ENCODE measurements at places on chromosomes 16 and 17. TPM values are rescaled to one million over a fixed set of nuclear protein-coding genes. Genes with fewer than 3 reads are reported as not detected.
A peak's percentile ranks its signal among the peaks of the same experiment; 100 is the strongest.

- no peak for ATAC-seq
Measured at GRCh38 chr16:47715442-47716083, 254.4 kb downstream of the PHKB start.

GRCh38 chr16:75038036-75038858, 39.4 kb downstream of the ZNRF1 start:
- peak; percentile 82 for ATAC-seq

- ATAC-seq: peak; percentile 52
Measured at GRCh38 chr16:1428511-1428910, 2.4 kb upstream of the PERCC1 start.

CAPNS2 gene
- not detected for total RNA-seq

KRT33A gene
- not detected for total RNA-seq

DNA sequence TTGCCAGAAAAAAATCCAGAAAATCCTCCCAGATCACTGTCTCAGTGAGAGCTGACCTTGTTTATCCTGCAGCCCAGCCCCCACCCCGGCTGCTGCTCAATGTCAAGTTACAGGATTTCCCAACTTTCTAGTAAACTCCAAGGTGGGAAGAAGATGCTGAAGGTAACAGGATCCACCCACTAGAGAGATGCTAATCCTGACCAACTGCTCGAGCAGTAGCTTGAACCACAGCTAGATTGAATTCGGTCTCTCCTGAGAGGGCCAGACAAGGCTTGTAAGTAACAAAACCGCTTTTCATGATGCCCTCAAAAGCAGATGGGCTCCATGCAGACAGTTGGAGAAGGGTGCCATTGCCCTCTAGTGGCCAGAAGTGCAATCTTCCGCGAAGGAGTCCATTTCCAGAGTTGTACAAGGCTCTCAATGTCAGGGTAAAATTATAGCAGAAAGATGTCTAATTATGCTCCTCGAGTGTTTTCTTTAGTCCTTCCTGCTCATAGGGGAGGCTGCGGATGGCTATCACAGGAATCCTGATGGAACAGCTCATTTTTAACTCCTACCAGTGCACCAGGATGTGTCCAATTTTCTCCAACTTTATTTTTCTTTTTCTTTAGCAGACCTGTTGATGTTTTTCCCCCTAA, 3.9 kb downstream of the CDH11 start:
- ATAC-seq: no peak

DNA sequence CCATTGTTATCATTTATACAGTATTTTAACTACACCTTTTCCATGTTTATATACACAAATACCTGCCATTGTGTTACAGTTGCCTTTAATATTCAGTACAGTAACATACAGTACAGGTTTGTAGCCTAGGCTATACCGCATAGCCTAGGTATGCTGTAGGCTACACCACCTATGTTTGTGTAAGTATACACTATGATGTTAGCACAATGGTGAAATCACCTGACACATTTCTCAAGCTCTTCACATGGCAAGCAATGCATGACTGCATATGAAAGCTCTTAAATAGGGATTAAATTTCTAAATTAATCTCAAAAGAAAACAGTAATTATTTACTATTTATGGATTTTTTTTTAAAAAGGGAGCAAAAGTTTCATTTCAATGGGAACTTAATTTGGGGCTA, 12.0 kb downstream of the LRRC37B start:
- ATAC-seq: no peak

- ATAC-seq: no peak
Measured at GRCh38 chr17:59154292-59154720, 680 bp downstream of the SKA2 start.

MYL11 gene
- total RNA-seq: 1.6 TPM

ATP6V0D1 gene
- 20.6 TPM for total RNA-seq

GRCh38 chr17:59558953-59559352, 6.5 kb upstream of the DHX40 start:
- no peak for ATAC-seq

PRR15L gene
- total RNA-seq: not detected

DNA sequence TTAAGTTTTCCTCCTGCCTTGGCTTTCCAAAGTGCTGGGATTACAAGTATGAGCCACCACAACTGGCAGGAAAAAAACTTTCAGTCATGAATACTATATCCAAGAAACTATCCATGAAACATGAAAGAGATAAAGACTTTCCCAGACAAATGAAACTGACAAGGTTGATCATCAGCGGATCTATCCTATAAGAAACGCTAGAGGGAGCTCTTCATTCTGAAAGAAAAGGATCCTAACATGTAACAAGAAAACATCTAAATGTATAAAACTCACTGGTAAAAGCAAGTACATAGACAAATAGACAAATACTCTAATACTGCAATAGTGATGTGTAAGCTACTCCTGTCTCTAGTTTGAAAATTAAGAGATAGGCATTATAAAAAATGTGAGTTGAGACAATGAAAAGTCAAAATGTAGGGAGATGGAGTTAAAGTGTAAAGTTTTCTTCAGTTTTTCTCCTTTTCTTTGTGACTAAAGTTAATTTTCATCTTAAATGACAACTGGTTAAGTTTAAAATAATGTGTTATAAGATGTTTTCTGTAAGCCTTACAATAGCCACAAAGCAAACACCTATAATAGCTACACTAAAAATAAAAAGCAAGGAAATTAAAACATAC, 79.6 kb upstream of the TEKT1 start:
- ATAC-seq: no peak

DPEP2 gene
- total RNA-seq: 7.3 TPM

DNA sequence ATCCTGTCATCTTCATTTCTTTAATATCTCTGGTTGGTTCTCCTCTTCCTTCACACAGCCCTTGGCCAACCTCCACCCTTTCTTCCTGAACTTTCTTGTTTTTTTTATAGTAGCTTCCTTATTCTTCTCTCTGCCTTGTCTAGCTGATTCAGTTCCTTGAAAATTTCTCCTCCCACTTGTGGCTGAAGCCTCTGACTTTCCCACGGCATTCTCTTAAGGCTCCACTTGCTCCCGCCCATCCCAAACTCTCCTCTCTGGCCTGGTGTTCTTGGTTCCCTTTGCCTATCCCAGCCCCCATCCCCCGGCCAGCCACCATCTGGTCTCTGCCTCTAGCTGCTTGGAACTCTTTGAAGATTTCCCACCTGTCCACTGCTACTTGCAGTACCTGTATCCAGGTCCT, 29.1 kb downstream of the NLRP1 start:
- no peak for ATAC-seq

ST6GALNAC1 gene
- 2.5 TPM for total RNA-seq

DNA sequence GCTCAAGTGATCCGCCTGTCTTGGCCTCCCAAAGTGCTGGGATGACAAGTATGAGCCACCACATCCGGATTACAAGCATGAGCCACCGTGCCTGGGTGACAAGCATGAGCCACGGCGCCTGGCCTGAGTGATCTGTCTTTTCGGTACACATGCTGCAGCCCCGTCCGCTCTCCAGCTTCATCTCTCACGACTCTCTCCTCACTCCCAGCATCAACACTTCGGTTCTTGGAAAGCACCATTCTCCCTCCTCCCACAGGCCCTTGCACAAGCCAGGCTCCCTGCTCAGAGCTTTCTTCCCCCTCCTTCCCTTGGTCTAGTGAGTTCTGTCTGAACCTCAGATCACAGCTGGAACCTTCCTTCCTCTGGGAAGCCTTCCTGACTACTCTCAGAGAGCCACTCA, 6.5 kb upstream of the NCBP3 start:
- ATAC-seq: no peak

ACSM2B gene
- total RNA-seq: not detected

- no peak for ATAC-seq
Measured at GRCh38 chr17:11240041-11240840, 772 bp upstream of the SHISA6 start.

CYGB gene
- not detected for total RNA-seq

DNA sequence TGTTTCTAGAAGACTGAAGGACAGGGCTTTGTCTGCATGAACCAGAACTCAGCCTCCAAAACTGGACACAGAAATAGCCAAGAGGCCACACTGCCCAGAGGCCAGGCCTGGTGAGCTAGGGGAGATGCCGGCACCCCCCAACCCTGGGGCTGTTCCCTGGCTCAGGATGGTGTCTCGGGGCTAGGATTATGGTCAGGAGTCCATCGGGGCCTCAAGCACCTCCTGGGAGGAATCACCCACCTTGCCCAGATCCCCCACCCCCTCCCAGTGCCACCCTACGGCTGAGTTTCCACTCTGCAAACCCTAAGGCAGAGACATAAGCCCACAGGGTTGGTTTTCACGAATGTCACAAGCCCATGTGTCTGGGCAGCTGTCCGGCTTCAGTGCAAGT, 37.2 kb downstream of the SLC7A5 start:
- ATAC-seq: no peak

FMNL1 gene
- 262 TPM for total RNA-seq

GRCh38 chr17:67620636-67621035, 97.1 kb upstream of the NOL11 start:
- no peak for ATAC-seq

GRCh38 chr17:57552114-57552624, 192.9 kb downstream of the CCDC182 start:
- ATAC-seq: no peak

All from activated T-helper 17 cell treated with anti-CD3 and anti-CD28 coated beads, Interleukin-2, amount 50 U/mL, for 72 hours (primary cell).